ENCODE measurements at places on chromosomes 3 and 15. TPM values are rescaled to one million over a fixed set of nuclear protein-coding genes. Genes with fewer than 3 reads are reported as not detected.

Gene CSPG5
- 2.3 TPM for total RNA-seq

DNA sequence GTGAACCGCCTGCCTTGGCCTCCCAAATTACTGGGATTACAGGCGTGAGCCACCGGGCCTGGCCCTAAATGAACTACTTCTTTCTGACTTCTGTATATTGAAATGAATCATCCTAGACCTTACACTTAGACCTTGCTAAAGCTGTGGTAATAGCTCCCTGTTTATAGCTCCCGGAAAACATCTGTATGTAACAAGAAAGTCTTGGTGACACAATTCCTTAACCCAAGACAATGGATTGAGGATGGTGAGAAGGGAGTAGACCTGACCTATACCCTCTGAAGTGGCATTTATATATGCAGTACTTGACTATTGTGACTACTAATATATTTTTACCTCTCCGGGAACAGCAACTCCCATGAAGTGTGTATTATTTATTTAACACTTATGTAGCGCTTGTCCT is 48.0 kb upstream of the TBL1XR1 start:
- DNase-seq, result no peak

Gene CASR
- total RNA-seq, result not detected

DNA sequence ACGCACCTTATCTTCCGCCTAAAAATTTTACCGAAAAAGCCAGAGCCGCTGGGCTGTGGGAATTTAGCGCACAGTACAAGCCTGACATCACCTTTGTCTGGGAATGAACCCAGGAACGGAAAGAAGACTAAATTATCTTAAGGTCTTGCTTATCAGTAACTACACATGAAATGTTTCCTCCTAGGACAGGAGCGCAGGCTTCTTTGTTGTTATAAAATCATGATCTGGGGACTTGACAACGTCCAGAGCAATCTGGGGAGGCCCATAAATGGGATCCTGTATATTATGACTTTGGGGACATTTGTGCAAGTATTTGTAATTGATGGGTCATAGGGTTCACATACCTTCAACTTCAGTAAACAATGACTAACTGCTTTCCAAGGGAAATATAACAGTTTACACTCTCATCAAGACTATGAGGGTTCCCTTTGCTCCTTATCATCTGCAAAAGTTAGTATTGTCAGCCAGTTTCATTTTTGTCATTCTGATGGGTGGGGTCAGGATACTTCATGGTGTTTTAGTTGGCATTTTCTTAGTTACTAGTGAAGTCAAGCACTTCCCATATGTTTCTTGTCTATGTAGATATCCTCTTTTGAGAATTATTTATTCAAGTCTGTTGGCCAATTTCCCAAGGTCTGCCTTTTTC is 213.9 kb upstream of the PFN2 start:
- DNase-seq, result no peak

Gene CAMP
- 2.3 TPM for total RNA-seq

GRCh38 chr15:36005542-36005941 is 459.6 kb upstream of the DPH6 start:
- no peak for DNase-seq

Gene SHC4
- total RNA-seq, result 0.68 TPM

DNA sequence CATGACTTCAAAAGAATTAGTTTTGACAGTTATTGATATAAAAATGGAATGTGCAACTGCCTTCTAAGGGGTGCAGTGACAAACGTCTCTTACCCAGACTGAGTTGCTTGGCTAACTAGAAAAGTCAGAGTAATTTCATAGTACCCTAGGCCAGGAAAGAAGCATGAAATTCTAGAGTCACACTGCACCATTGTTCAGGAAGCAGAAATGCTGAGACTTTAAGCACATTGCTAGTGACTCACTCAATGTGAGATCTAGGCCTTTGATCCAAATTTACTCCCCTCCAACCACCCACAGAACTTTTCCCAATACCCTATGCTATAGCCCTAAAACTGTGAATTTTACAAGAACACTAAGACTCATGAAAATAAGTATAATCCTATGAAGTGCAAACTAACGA is 110.8 kb downstream of the DUT start:
- no peak for DNase-seq

DNA sequence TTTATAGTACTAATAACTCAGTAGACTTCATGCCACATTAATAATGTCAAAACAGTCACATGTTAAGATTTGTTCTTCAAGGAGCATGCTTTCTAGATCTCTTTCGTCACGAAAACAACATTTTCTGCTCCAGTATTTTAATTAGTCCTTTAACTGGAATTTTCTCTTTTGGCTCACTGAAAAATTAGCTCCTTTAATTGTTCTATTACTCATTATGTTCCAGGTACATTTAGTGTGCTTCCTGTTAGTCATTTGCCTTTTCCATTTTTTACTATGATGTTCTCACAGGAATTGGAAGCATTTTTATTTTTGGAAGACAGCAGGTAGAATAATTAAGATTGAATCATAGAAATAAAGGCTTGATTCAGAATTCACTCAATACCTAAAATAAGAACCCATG is 111.2 kb downstream of the SLC9A9 start:
- DNase-seq, result no peak

DNA sequence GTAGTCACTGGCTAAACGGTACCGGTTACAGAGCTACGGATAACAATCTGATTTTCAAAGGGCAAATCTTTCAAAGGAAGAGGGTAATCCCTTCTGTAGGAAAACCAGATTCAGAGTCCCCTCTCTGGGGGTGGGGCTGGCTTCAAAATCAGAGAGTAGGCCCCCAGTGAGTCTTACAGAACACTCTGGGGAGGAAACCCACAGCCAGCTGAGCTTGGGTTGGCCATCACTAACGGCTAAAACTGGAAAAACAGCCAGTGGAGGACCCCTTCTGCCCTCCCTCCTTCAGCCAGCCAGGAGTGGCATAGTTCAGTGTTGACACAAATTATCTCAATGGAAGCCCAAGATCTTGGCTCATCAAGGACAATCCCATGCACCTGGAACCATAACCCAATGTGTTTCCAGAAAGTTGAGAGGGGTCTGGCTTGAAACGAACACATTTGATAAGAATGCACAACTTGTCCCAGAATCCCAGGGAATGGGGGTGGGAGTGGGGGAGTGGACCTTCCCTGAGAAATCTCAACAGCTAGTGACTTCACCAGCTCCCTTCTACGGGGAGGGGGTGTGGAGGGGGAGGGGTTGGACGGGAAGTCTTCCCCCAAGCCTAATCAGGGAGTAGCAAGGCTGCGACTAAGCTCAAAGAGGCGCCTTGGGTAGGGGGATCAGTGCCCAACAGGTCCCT is 1.0 kb downstream of the RASL12 start:
- DNase-seq, result peak; percentile 39

DNA sequence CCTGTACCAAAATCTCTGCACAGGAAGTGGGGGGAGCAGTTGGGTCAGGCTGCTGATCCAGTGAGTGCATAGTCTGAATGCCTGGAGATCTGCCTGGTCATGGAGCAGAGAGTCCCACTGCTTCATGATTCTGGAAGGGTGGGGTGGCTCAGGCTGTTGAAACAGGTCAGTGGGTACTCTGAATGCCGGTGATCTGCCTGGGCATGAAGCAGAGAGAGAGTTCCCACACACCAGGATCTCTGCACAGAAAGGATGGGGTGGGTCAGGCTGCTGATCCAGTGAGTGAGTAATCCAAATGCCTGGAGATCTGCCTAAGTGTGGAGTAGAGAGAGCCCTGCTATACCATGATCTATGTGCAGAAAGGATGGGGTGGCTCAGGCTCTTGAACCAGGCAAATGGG is 16.1 kb upstream of the GCSAM start:
- DNase-seq, result no peak

Gene LRRIQ4
- total RNA-seq, result not detected

GRCh38 chr15:49200347-49200746 is 30.3 kb downstream of the GALK2 start:
- DNase-seq, result no peak

GRCh38 chr3:47010111-47010712 is 30.7 kb downstream of the NBEAL2 start:
- DNase-seq, result no peak

- no peak for DNase-seq
Measured at GRCh38 chr3:192850451-192850981, 67.1 kb downstream of the MB21D2 start.

Gene RBSN
- 29.7 TPM for total RNA-seq

DNA sequence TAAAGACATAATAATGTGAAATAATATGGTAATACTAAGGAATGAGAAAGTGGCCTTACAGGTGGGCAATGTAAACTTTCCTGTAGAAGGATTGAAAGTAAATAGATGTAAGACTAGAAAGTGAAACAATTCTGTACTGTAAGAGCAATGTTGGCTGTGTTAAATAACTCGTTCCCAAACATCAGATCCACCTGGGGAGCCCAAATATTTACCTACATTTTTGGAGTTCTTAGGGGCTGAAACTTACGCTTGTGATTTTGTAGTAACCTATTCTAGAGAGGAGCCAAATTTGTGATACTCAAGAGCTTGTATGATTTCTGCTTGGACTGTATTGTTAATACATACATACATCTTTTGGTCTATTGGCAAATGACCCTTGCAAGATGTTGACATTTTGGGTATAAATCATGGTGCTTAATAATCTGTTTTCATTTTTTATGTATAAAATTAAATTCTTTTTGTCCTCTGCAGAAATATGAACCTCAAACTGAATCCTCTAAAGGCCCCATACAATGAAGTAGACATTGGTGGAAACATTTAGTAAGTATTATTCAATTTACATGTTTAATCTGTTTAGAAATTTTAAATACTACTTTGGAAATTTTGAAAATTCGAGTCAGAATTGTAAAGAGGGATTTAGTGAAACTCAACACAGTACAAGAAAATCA is 8.5 kb upstream of the CHD2 start:
- no peak for DNase-seq

Gene SERPINI2
- total RNA-seq, result 2.3 TPM

GRCh38 chr15:89383365-89384175 is 48.9 kb upstream of the POLG start:
- DNase-seq, result no peak

DNA sequence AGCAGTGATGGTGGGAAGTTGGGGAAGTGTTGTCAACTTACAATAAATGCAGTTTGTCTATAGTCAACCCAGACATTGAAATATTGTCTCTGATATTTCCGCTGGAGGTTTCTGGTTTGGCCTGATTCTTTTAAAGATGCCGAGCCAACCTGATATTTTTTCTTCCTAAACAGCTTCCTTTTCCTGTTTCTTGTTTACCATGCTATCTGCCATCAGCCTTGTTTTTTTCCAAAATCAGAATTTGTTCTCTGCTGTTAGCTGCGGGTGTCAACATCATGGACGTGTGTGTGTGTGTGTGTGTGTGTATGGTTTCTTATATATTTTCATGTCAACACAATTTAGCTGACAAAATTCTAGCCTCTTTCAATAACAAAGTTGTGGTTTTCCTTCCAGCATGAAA is 41.2 kb upstream of the XCR1 start:
- no peak for DNase-seq

Gene HRG
- total RNA-seq, result not detected

- DNase-seq, result no peak
Measured at GRCh38 chr15:67066041-67066958, 898 bp downstream of the SMAD3 start.

Gene THPO
- total RNA-seq, result 0.24 TPM

Gene GRK7
- total RNA-seq, result not detected

Gene SLITRK3
- total RNA-seq, result 0.65 TPM

DNA sequence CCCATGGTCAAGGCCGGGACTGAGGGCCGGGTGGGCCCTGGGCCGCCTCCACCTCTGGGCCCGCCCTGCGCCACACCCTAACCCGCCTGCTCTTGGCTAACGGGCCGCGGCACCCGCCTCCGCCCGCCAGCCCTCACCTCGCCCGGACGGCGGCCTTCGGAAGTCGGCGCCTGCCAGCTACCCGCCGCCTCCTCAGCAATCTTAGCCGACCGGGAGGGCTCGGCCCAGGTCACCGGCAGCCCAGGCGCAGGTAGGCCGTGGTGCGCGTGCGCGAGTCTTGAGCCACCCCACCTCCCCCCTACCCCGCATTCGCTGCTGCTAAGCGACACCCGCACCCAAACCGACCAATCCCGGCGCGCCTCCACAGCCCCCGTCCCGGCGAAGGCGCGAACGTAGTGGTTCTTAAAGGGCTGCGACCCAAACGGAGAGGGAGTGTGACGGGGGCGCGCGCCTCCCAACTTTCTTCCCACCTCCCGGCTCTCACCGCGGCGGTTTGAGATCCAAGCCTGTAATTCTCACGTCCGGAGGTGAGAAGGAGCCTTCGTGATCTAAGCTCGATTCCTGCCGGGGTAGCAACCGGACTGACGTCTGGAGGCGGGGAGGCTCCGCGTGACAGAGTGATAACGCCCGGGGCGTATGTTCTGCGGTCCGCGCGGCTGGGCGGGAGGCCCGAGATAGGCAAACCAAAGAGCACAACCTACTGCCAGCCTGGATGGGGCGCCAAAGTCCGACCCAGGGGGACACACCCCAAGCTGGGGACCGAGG is at the start of gene SEC22C:
TSS of gene SEC22C (minus strand) at position 259 of the 765 bp plus-strand sequence. CDS start 12,921 bp downstream, outside the sequence.
- peak; percentile 97 for DNase-seq

Gene RBP2
- 3.1 TPM for total RNA-seq

Gene CPA3
- total RNA-seq, result 48.6 TPM

GRCh38 chr3:2485027-2485375 is 386.3 kb downstream of the CNTN4 start:
- DNase-seq, result no peak

Gene EOMES
- 1.9 TPM for total RNA-seq

DNA sequence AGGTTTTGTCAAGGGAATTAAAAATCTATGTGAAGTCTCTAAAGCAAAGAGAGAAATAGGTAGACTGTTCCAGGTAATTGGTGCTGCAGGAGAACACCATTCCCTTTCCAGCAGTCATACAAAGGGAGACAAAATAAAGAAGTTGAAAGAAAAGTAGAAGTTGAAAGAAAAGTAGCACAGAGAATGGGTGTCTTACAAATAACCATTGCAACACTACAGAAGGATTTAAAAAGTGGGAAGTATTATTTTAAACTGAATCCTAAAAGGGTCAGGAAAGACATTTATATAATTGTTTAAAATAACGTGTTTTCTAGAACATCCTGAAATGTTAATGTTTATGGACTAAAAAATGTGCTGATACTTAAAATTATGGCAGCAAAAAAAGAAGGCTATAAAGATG is 223.8 kb downstream of the RSRC1 start:
- DNase-seq, result no peak

- DNase-seq, result no peak
Measured at GRCh38 chr3:147472846-147473245, 63.7 kb downstream of the ZIC1 start.

All from lower lobe of right lung (tissue), 2 donors.